ENCODE measurements at places on chromosomes 16 and 17.
A peak's percentile ranks its signal among the peaks of the same experiment; 100 is the strongest.

- no peak for DNase-seq
Observed at GRCh38 chr16:11118479-11118878, 137.5 kb downstream of the SOCS1 start.

- peak; percentile 64 for DNase-seq
Observed at GRCh38 chr17:76005263-76006149, 4.9 kb downstream of the CDK3 start.

DNA sequence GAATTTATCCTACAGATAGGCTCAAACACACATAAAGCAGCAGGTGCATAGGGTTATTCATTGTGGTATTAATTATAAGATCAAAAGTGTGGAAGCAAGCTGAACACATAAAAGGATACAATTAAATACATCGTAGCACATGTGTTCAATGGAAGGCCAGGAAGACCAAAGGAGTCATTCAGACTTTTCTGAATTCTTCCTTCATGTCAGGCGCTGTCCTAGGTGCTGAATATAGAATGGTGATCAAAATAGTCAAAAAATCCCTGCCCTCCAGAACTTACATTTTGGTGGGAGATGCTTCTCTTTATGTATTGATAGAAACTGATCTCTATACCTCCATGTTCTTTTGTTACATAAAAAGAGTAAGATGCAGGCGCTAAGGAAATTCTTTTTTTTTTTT lies 439.0 kb upstream of the ASIC2 start:
- DNase-seq = no peak

DNA sequence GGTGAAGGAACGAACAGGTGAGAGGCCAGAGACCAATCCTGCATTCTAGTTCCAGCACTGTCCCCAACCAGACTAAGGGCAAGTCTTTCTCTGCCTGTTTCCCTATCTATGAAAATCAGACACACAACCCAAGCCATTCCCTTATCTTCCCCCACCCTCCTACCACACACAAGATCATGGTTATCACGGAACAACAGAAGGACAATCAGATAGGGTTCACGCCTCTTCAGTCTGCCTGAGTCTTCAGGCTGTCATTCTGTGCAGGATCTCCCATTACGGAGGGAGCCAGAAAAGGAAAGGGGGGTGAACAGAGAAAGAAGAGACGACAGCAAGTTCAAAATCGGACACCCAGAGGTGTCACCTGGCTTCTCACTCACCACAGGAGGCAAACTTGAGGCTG lies 11.1 kb downstream of the TLE7 start:
- no peak for DNase-seq

- no peak for DNase-seq
Observed at GRCh38 chr17:73290399-73291259, 21.2 kb downstream of the CDC42EP4 start.
